ENCODE measurements at places on chromosomes 1 and 21. TPM values are rescaled to one million over a fixed set of nuclear protein-coding genes. Genes with fewer than 3 reads are reported as not detected.

Gene CFHR5
- not detected for total RNA-seq

Gene PKP1
- not detected for total RNA-seq

Gene CDA
- 7.5 TPM for total RNA-seq

Gene PRAMEF5
- not detected for total RNA-seq

Gene PPFIA4
- 0.73 TPM for total RNA-seq

Gene MEGF6
- total RNA-seq = 16.2 TPM

Data from mononuclear cell (primary cell).